ENCODE measurements at places on chromosomes 6 and 20.

- DNase-seq, result no peak
Observed at GRCh38 chr6:129444683-129445082, 265.3 kb downstream of the ARHGAP18 start.

GRCh38 chr6:100892693-100893092 is 11.6 kb upstream of the ASCC3 start:
- no peak for DNase-seq

DNA sequence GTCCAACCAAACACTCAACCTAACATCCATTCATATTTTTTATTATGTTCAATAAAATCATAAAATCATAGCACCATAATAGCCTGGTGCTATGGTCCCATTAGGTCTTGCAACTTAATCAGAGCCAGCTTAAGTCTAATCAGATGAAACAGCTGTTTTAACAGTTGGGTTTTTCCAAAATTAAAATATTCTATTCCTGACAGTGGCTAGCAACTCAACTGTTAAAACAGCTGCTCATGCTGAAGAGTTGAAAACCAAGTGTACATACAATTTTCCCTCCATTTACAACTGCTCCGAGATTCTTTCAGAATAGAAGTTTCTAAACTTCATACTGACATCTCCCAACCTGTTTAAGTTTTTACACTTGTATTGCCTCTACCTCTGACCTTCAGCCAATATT is 89.5 kb downstream of the UBE3D start:
- DNase-seq, result no peak

GRCh38 chr6:158646023-158646910 is 1.7 kb upstream of the DYNLT1 start:
- no peak for DNase-seq

- no peak for DNase-seq
Observed at GRCh38 chr6:35970181-35970580, 49.3 kb upstream of the SRPK1 start.
